ENCODE measurements at places on chromosomes 12 and 14.

DNA sequence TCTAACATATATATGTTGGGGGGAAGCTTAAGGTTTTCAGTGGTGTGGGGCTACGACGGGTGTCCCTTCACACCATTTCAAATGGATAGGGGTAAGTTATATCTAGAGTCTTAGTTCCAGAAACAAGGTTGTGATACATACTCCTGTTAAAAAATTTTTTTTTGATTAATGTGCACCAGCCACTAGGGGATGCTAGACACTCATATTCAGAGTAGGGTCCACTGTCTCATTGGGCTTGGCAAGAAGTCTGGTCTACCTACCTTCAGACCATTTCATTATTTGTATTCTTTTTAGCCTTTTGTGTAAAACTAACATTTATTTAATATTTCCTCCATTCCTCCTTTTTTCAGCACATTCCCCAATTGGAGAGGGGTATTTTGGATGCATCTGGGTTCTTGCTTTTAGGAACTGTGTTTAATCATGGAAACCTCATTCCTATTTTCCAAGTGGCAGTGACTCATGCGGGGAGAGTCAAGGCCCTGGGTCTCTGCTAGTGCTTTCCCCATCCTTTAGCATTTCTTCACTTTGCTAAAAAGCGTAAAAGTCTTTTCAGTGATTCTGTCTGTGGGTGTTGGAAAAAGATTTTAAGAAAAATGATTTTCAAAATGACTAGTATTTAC lies 33.4 kb downstream of the ANO4 start:
- no peak for DNase-seq

DNA sequence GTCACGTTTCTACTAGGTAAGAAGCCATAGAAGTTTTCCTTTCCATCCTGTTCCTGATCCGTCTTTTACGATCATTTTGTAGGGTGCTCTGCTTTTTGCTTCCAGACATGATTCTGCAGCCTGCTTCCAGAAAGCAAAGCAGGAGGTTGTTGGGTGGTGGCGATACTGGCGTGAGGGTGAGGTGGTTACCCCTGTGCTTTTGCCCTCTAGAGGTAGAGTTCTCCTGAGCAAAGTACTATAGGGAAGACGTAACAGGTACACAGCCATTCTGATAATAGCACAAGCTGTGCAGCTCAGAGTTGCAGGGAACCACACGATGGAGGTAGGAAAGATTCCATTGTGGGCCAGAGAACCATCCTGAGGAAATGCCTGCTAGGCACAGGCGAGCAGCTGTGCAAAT lies 186.0 kb downstream of the PAH start:
- DNase-seq: no peak

GRCh38 chr12:119208626-119209061 lies 29.9 kb downstream of the HSPB8 start:
- DNase-seq: no peak

GRCh38 chr14:60357551-60358149 lies 108.6 kb downstream of the PPM1A start:
- DNase-seq: no peak

GRCh38 chr14:103530831-103531230 lies 1.8 kb downstream of the TRMT61A start:
- no peak for DNase-seq

DNA sequence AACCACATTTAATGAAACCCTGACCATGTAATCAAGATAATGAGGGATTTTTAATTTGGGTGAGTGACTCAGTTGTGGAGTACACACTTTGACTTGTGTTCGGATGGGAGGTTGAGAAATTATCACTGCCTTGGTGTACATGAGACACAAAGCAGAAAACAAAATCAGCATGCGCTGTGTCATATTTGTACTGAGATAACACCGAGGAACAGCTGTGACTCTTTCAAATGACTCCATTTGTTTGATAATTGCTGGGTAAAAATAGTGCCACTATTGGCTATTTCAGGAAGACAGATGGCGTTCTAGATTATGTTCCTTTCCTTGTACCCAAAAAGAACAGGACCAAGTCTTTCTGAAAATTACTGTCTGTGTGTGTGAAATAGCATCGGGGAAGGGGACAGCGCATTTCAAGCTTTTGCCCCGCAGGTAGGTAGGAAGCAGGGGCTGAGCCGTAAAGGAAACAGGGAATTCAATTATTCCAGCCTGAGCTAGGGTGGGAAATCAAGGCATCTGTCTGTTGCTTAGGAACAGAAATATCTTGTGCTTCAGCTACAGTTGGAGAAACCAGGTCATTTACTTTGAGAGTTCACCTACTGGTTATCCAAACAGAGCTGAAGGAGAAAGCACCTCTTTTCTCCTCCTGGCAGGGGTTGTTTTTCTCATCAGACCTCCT lies 114.3 kb downstream of the SNAPC1 start:
- DNase-seq: no peak

GRCh38 chr12:106971065-106971464 lies 15.4 kb downstream of the TMEM263 start:
- DNase-seq: no peak

GRCh38 chr12:13799574-13799973 lies 181.8 kb downstream of the GRIN2B start:
- DNase-seq: no peak

DNA sequence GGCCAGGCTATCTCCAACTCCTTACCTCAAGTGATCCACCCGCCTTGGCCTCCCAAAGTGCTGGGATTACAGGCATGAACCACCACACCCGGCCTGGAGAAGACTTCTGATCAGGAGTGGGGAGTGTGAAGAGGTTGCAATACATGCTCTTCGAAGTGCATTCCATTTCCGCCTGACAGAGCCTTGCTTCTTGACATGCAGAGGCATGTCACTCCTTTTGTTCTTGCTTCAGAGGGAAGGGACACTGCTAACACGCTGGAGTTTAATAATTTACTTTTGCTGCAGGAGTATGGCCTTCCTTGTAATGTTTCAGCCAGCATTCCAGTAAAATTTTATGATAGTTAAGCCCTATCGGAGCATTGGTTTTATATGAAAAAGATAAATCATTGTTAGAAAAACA lies 74.9 kb downstream of the SLC25A47 start:
- no peak for DNase-seq

- no peak for DNase-seq
Observed at GRCh38 chr12:63795944-63796343, 16.2 kb downstream of the RXYLT1 start.

DNA sequence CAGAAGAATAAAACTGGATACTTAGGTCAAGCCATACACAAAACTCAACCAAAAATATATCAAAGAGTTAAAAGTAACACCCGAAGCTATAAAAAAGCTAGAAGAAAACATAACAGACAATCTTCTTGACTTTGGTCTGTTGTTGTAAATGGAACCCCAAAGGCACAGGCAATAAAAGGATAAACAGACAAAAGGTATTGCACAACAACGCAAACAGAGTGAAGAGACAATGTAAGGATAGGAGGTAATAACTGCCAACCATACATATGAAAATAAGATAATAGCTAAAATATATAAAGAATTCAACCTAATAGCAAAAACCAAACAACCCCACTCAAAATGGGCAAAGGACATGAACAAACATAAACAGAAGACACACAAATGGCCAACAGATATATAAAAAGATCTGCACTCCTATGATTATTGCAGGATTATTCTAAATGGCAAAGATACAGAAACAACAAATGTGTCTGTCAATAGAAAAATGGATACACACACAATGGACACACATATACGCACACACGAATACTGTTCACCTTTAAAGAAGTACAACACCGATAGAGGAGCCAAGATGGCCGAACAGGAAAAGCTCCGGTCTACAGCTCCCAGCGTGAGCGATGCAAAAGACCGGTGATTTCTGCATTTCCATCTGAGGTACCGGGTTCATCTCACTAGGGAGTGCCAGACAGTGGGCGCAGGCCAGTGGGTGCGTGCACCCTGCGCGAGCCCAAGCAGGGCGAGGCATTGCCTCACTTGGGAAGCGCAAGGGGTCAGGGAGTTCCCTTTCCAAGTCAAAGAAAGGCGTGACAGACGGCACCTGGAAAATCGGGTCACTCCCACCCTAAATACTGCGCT lies 1137.1 kb downstream of the FSCB start:
- no peak for DNase-seq

DNA sequence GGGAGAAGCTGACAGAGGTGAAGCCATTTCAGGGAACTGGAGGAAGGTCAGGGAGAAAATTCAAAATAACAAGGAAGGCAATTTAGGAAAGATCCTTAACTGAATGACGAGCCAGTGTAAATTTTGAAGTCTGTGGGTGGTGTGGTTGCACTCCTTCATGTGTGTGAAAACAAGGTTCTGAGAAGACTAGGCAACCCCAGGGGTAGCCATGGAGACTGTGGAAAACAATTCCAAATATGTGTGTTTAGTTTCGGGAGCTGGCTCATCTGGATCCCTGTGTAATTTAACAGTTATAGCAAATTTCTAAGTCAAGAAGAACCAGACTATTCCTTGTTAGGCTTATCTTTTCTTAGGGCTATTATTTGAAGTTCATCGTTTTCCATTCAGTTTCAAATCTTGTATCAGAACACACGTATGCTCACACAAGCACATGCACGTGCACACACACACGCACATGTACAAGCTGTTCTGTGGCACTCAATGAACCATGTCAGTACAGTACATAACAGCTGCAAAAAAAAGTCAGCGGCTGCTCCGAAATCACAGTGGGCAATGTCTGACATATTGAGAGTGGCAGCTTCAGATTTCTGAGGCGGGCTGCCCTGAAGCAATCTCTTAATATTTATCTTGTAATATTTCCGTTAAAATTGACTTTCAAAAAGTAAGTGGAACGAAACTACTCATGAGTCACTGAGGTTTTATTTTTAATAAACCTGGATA lies 411.2 kb downstream of the AEBP2 start:
- DNase-seq: no peak

DNA sequence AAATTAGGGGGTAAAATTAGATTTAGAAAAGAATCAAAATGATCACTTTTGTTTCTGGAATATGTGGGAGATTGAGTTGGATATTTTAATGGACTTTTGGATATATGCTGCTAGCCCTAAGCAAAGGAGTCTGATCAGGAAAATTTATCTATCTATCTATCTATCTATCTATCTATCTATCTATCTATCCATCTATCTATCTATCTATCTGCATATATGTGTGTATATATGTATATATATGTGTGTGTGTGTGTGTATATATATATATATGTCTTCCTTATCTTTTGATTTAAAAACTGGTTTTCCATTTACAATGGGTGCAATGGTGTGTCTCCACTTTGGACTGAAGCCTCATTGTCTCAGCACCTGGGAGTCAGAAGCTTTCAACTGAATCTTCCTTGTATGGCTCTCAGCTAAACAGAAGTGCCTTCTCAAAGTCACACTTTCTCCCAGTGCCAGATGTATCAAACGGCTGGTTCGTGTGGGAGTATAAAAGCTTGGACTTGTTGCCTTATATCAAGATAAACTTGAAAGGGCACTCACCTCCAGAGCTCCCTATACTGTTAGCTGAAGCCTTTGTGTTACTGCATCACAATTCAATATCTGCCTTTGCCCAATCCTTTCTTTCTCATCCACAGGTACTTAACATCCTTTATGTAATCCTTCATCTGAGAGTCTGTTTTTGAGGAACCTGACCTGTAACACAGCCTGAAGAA lies 31.6 kb upstream of the CD69 start:
- DNase-seq: no peak

- no peak for DNase-seq
Observed at GRCh38 chr14:79660053-79660939, 551.0 kb downstream of the DIO2 start.

DNA sequence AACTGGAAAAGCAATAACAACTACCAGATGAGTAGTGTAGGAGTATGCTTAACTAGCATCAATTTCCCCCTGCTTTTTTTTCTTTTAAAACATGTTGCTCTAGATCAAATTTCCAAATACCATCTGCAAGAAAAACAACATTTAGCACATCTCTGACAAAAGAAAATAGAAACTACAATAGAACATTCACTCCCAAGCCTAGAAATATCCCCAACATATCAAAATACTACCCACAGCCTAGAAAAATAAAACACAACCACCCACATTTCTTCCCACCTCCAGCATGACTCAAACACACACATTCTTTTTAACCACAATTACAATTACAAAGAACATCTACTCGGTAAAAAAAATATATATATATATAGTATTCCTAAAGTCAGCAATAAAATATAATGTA lies 120.0 kb downstream of the PPFIA2 start:
- DNase-seq: no peak

DNA sequence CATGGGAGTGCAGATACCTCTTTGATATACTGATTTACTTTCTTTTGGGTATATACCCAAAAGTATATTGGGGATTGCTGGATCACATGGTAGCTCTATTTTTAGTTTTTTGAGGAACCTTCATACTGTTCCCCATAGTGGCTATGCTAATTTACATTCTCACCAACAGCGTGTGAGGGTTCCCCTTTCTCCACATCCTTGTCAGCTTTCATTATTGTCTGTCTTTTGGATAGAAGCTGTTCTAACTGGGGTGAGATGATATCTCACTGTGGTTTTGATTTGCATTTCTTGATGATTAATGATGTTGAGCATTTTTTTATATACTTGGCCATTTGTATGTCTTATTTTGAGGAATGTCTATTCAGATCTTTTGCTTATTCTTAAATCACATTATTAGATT lies 44.1 kb upstream of the JDP2 start:
- no peak for DNase-seq

DNA sequence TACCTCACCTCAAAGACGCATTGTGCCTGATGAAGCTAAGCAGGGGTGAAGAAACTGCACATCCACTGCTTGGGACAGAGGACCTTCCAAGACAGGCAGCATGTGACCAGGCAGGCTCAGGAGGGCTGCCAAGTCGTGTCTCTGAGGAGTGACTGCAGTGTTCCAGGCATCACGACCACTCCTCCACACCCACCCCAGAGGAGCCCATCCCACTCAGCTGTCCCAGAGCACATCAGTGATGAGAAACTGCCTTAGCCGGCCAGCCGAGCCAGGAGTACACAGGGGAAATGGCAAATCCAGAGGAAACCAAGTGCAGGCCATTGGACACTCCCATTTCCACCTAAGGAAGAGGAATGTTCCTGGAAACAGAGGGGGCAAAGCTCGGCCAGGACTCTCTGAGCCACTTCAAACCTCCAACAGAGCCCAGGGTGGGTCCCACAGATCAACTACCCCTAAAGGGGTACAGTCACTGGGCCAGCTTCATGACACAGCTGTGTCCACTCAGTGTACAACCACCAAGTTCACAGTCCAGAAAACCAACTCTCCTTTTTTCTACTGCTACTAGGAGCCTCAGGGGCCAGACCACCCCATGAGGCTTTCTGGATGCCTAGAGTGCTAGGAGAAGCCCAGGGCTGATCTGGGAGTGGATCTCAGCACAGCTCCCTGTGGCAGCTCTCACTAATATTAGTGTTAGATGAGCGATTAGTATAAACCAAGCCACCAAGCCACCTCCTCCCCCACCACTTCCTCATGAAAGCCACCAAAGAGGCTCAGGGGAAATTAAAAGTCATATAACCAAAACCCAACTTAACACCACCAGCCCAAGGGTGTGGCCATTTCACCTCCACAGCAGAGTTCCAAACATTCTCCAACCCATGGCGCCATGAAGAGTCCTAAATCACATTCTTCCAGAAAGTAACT lies 15.4 kb downstream of the PXN start:
- DNase-seq: peak; percentile 45
